ENCODE measurements at places on chromosomes 4 and X.

GRCh38 chr4:138821331-138821730 is 194.2 kb upstream of the NOCT start:
- DNase-seq: no peak

- no peak for DNase-seq
These were observed 21.9 kb downstream of the GPRIN3 start for GRCh38 chr4:89285745-89286144.

DNA sequence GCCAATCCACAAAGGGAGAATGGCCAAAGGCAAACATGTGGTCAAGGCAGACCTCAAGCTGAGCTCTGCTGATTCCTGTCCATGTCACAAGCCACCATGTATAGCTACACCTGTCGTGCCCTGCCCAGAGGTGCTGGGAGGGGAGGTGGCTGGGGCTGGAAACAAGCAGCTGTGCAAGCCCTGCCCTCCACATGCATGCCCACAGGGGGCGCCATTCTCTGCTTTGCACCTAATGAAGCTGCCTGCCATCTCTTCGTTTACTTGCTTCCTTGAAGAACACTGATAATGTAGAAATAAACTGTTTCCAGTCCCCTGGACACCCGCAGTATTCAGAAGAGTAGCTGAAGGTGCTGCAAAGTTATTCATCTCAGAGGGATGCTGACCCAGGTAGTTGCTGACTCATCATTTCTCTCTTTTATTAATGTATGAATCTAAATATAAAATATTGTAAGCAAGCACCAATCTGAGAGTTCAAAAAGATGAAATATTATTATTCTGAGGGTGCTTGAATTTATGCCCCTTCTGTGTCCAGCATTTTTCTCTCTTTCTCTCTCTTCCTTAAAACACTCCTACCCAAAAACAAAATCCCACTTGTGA is 278.6 kb downstream of the ADGRA3 start:
- peak; percentile 40 for DNase-seq

DNA sequence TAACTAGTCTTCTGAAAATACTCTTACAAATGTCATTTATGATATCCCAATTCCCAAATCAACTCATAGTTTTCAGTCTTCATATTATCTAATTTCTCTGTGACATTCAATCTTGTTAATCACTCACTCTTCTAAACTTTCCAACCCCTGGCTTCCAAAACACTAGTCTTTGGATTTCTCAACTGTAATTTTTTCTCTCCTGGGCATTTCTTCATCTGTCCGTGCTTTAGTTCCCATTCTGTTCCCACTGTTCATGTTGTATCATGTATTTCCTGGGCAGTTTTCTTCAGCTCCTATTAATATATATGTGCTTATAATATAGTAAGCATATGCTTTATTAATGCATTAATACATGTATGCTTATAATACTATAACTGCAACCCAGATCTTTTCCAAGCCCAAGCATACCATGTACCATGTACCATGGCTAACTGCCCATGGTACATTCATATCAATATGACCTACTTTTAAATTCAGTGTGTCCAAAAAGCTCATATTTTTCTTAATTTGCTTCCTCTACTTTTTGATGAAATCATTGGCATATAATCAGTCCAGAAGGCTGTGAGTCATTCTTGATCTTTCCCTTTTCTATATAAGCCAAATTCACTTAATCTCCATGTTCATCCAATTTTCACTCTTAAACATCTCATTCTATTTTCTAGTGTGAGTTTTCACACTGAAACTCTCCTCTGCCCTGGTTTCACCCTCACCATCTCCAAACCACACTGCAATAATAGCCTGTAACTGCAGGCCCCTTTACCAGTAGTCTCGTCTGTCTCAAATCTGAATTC is 21.3 kb upstream of the GK2 start:
- DNase-seq: no peak

- DNase-seq: no peak
These were observed 902.1 kb upstream of the LCORL start for GRCh38 chr4:18923496-18924161.

DNA sequence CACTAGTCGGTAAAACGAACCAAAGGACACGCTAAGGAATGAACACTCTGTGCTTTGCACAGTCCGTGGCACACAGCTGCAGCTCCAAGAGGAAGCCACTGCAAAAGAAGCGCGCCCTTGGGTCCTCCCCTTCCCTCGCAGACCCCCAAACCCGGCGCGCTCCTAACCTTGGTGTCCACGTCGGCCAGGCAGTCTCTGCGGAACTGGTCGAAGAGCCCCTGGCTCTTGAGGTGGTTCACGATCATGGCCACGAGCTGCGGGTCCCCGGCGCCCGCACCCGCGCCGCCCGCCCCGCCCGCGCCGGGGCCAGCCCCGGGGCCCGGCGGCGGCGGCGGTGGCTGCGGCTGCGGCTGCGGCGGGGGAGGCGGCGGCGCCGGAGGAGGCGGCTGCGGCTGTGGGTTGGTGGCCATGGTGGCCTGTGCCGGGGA is 333 bp downstream of the BOD1L1 start:
- peak; percentile 7 for DNase-seq

DNA sequence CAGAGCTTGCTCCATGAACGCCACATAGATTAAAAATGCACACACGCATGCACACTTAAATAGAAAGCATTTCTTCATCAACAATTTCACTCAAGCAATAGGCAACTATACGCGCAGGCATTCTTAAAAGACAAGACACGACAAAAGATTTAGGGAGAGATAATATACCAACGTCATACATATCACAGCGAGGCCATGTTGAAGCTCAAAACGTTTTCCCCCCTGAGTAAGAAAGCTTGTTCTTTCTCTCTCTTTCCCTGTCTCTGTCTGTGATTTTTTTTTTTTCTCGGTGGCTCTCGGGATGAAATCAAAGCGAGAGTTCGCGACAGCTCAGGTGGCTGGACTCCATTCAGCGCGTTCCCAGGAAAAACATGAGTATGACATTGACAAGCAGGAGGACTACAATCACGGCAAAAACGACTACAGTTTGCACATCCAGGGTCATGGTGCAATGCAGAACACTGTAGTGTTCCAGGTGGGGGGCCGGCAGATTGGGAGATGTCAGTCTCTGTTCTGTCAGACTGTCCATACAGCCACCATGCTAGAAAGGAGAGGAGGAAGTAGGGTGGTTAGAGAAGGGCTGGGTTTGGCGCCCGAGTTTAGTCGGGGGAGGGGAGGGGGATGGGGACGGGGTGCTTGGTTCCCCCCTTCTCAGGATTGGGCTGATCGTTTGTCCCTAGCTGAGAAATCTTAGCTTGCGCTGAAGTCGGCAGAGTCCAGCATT is 30.7 kb downstream of the ARHGEF9 start:
- DNase-seq: peak; percentile 4

DNA sequence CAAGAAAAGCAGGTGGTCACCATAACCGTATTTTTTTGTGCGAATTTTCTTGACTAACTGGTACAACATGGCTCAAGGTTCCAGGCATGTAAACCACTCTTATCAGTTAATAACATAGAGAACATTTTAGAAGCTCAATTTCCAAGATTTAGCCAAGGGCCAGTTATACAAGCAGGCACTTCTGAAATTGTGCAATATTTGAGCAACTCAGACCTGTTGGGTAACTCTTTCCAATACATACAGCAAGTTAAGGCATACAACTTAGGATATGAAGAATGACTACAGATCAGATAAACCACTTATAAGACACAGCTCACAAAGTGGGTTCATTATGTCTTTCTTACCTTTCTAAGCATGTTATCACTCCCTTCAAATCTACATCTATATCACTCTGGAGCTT is 43.9 kb downstream of the ZNF280C start:
- no peak for DNase-seq

- no peak for DNase-seq
These were observed 65.3 kb downstream of the ANTXR2 start for GRCh38 chr4:80007745-80008149.

DNA sequence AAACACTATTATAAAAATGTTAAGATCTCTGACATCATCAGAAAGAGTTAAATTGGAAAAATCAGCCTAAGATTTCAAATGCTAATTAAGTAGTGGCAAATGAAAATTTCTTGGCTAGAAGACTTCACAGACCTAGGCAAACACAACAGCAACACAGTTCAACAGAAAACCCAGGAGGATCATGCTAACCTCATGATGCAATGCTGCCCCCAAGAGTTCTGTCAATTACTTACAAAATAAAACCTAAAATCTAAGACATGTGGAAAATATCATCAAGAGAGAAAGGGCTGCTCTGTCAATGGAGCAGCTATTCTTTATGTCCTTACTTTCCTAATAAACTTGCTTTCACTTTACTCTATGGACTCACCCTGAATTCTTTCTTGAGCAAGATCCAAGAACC is 21.0 kb downstream of the S100G start:
- no peak for DNase-seq

DNA sequence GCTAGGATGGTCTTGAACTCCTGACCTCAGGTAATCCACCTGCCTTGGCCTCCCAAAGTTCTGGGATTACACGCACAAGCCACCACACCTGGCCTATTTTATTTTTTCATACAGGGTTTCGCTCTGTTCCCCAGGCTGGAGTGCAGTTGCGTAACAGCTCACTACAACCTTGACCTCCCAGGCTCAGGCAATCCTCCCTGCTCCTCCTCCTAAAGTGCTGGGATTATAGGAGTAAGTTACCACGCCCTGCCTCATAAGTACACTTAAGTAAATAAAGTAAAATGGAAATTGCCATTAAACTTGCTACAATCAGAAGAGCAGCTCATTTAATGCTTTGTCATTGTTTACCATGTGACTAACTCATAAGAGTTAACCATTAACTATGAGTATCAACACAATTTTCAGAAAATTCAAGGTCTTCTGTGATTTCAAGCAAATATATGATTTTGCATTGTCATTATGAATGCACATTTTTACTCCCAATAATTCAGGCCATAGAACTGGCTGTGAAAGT is 12.3 kb downstream of the UGDH start:
- no peak for DNase-seq

- DNase-seq: no peak
These were observed 6.3 kb downstream of the MAGED1 start for GRCh38 chrX:51899741-51900140.

- no peak for DNase-seq
These were observed 125.4 kb downstream of the RASL11B start for GRCh38 chr4:52987392-52988056.

DNA sequence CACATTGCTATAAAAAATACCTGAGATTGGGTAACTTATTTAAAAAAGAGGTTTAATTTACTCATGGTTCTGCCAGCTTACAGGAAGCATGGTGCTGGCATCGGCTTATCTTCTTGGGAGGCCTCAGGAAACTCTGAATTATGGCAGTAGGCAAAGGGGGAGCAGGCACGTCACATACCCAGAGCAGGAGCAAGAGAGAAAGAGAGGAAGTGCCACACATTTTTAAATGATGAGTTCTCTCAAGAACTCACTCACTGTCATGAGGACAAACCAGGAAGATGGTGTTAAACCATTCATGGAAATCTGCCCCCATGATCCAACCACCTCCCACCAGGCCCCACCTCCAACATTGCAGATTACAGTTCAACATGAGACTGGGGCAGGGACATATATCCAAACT is 10.0 kb upstream of the AFF1 start:
- no peak for DNase-seq

GRCh38 chr4:159142241-159142640 is 39.4 kb downstream of the RAPGEF2 start:
- DNase-seq: no peak

GRCh38 chr4:81722290-81722851 is 250.7 kb upstream of the RASGEF1B start:
- DNase-seq: no peak

DNA sequence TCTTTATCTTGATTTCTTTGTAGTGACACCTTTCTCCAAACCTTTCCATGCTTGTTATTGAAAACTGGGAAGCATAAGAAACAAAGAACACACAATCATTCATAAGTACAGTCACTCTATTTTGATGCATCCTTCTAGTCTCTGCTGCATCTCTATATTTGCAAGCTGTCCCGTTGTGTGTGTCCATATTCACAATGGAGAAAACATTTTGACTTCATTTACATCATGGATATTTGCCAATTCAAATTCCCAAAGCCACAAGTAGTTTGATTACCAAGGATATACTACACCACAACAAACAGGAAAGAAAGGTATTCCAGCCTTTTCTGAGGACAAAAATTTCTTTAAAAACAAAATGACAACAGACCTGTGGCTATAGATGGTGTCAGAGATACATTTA is 673.8 kb downstream of the STIM2 start:
- DNase-seq: no peak

- no peak for DNase-seq
These were observed 23.0 kb upstream of the FGF5 start for GRCh38 chr4:80243274-80244018.

GRCh38 chr4:175657571-175657970 is 154.5 kb downstream of the GPM6A start:
- no peak for DNase-seq

GRCh38 chrX:154720067-154720466 is 30.8 kb downstream of the GAB3 start:
- no peak for DNase-seq

- DNase-seq: no peak
These were observed 2.0 kb downstream of the NUDT11 start for GRCh38 chrX:51494409-51494808.

DNA sequence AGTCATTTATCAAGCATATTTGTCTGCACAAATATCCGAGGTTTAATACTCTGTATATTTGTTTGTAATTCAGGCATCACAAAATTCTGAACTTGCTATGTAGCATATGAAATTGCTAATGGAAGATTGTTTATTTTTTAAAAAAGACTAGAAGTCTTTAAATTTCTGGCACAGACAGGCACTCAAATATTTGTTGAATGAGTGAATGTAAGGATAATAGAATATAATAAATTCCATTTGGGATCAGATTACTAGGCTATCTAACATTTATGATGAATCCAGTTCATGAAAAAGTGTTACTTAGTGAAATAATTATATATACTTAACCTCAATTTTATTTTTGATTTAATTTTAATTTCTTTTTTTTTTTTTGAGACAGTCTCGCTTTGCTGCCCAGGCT is 30.4 kb upstream of the TEC start:
- DNase-seq: no peak

DNA sequence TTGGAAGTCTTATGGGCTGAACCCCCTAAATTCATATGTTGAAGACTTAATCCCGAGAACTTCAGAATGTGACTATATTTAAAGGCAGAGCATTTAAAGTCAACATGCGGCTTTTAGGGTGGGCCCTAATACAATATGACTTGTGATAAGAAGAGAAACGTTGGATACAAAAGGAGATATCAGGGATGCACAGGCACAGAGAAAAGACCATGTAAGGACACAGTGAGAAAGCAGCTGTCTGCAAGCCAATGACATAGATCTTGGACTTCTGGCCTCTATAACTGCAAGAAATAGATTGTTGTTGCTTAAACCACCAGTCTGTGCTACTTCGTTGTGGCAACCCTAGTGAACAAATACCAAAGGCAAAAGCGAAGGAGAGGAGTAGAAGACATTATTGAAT is 42.2 kb downstream of the GABRG1 start:
- no peak for DNase-seq

DNA sequence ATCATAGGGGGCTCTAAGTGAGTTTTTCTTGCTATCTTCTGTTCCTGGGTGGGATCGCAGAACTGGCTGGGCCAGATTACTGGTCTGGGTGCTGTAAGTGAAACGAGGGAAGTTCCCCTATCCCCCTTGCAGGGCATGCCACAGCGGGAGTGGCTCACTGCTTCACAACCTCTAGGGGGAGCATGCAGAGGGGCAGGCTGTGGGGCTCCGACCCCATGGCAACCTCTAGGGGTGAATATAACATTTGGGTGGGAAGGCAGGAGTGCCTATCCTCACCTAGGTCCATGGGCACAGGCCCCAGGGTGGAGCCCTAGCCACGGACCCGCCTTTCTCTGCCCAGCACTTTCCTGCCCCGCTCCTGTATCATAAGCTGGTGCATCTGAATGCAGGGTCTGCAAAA is 1.7 kb upstream of the RRAGB start:
- no peak for DNase-seq
